Stimulated activated CD8-positive, alpha-beta memory T cell treated with anti-CD3 and anti-CD28 coated beads, Interleukin-7, amount 100 ng/mL, for 1 hour (primary cell): ENCODE measurements at places on chromosomes 3 and 15.

- no peak for DNase-seq
These were observed 69.2 kb upstream of the TBC1D5 start for GRCh38 chr3:17811646-17812045.

- DNase-seq, result no peak
These were observed 221.7 kb upstream of the TMC3 start for GRCh38 chr15:81595752-81596151.

- no peak for DNase-seq
These were observed 96.3 kb downstream of the PTPRG start for GRCh38 chr3:61657689-61658088.

DNA sequence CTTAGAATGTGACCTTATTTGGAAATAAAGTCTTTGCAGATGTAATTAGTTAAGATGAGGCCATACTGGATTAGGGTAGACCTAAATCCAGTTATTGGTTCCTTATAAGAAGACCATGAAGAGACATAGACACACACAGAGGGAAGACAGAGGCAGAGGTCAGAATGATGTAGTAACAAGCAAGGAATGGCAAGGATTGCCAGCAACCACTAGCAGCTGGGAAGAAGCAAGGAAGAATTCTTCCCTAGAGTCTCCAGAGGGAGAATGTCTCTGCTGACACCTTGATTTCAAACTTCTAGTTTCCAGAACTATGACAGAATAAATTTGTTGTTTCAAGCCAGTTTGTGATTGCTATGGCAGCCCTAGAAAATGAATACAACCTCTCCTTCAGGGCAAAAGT, 116.7 kb downstream of the WDR76 start:
- DNase-seq, result no peak
